ENCODE measurements at places on chromosomes 5 and 9. TPM values are rescaled to one million over a fixed set of nuclear protein-coding genes. Genes with fewer than 3 reads are reported as not detected.

Gene RNF180
- not detected for total RNA-seq

DNA sequence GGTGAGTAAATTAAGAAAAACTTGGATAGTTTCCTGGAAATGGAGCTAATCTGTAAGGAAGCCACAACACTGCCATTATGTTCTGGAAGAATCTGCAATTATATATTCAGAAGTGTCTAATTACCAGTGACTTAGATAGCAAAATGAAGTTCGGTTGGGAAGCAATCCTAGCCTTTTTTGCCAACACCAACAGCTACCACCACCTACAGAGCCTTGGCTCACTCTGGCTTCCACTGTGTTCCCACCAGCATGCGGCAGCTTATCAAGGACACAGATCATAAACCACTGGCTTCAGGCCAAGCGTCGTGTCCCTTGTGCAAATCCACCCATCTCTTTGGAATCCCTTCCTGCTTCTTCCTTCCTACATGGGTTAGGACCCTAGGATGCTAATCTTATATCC is 118.0 kb upstream of the PCA3 start:
- no peak for DNase-seq

- DNase-seq, result no peak
Observed at GRCh38 chr9:88803546-88804253, 187.6 kb upstream of the S1PR3 start.

DNA sequence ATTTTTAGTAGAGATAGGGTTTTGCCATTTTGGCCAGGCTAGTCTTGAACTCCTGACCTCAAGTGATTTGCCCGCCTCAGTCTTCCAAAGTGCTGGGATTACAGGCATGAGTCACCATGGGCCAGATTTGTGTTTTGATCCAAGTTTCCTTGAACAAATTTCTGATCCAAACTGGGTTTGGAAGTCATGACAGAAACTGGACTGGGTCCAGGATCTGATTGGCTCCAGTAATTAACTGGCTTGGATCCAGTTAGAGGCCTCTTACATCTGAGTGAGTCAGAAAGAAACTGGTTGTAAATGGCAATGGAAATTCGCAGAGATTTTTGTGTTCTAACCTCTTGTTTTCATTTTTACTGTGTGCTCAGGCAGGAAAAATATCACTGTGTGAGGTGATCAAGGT is 141.6 kb downstream of the SLC25A46 start:
- no peak for DNase-seq

GRCh38 chr5:134103397-134103796 is 11.1 kb upstream of the TCF7 start:
- no peak for DNase-seq

All from CD4-positive, alpha-beta memory T cell (primary cell).